ENCODE measurements at places on chromosomes 12 and 14.

DNA sequence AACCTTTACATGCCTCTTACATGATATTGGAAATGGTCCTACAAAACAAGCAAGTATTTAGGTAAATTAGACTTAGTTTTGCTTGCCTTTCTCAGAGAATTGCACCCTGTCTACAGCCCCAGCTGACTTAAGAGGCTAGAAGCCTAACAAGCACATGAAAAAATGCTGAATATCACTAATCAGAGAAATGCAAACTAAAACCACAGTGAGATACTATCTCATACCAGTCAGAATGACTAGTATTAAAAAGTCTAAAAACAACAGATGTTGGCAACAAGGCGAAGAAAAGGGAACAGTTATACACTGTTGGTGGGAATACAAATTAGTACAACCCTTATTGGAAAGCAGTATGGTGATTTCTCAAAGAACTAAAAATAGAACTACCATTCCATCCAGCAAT lies 103.8 kb downstream of the EGLN3 start:
- no peak for DNase-seq

GRCh38 chr12:123160801-123161487 lies 10.1 kb upstream of the PITPNM2 start:
- DNase-seq, result no peak

DNA sequence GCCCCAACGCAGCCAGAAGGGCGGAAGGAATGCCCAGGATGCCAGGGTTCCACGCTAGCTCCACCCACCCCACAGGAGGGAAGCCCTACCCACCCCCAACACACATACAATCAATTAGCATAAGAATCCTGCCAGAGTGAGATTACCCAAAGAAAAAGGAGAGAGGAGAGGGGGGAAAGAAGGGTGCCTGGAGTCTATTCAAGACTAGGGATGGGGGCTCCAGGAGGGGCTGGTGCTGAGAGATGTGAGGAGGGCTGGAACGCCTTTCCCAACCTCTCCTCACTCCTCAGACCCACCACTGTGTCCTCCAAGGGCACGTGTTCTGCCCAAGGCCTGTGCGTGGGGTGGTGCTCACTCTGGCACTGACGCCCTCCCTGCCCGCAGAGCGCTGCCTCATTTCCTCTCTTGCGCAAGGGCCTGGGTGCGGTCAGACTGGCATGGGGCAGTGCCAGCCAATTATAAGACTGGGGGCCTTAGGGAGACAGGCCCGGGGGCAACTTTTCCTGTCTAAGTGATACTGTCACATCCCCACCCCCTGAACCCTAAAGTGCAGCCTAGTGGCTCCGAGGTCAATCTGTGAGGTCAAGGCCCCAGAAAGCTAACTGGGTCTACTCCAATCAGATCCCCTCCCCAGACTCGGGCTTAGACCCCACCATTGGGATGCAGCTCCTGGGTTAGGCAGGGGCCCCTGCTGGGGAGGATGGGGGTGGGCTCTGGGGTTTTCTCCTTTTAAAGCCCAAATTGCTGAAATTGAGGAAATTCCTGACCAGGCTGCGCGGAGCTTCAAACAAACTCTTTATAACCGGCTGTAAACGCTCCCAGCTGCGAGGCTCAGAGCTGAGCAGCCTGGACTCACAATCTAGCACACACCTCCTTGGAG lies 10.2 kb upstream of the ITGB7 start:
- no peak for DNase-seq

- no peak for DNase-seq
These were observed 55.2 kb downstream of the SLC38A4 start for GRCh38 chr12:46770501-46771183.

DNA sequence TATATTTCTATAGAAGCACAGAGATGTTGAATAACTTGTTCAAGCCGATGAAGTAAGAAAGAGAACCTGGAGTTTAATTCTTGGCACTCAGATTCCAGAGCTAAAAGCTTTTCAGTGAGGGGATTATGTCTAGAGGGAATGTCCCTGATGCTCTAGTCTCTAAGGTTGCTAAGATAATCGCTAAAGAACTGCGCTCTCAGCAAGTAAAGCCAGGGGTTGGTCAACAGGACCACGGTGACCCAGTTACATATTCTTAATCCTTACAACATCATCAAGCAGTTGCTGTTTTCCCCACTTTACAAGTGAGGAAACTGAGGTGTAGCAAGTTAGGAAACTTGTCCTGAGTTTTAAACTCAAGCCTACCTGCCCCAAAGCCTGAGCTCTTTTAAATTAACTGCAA lies 110.8 kb downstream of the DAD1 start:
- no peak for DNase-seq

GRCh38 chr12:18476861-18477260 lies 215.5 kb downstream of the PIK3C2G start:
- DNase-seq, result no peak

GRCh38 chr12:124301084-124301654 lies 6.3 kb downstream of the RFLNA start:
- DNase-seq, result no peak

GRCh38 chr12:31751085-31751484 lies 22.3 kb upstream of the AMN1 start:
- no peak for DNase-seq

GRCh38 chr14:78005325-78005724 lies 164.8 kb upstream of the NRXN3 start:
- DNase-seq, result peak; percentile 17

- DNase-seq, result no peak
These were observed 42.3 kb downstream of the FBXO34 start for GRCh38 chr14:55313480-55313879.

- no peak for DNase-seq
These were observed 29.8 kb downstream of the ITPK1 start for GRCh38 chr14:93085911-93086310.

- DNase-seq, result no peak
These were observed 43.1 kb downstream of the ZFP36L1 start for GRCh38 chr14:68749487-68750475.

DNA sequence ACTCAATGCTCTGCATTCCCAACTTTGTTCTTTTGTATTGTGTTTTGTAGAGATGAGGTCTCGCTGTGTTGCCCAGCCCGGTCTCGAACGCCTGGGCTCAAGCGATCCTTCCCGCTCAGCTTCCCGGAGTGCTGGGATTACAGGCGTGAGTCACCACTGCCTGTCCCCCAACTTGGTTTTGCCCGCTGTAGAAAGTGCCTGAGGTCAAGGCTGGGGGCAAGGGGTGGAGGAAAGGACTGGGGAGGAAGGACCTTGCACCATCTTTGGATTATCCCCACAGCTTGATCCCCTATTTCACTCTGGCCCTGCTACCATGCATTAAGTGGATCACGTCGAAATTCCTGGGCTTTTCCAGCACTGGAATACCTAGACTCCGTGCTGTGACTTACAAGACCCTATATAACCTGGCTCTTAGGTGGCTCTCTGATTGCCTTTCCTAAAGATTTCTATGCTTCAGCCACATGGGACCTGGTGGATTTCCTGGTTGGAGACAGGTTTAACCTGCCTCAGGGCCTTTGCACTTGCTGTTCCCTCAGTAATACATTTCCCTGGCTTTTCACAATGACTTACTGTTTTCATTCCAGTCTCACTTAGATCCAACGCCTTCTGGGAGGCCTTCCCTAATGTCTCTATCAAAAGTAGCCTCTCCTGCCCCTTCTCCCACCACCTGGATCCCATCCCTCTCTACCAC lies 608 bp upstream of the PIANP start:
- DNase-seq, result no peak

DNA sequence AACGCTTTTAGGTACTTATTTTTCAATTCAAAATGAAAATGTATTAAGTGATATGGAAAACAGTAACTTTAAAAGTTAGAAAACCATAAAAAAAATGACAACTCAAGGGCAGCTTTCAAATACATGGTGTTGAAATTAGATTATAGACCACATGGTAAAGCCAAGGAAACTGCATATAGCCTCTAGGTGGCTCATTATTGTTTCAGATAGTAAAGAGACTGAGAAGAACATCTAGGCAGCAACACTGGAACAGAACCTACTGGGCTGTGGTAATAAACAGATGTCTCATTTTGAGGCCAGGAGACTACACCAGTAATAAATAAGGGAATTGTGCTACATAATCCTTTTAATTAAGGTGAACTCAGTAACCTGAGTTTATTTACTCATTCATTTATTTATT lies 13.0 kb downstream of the FBXO33 start:
- DNase-seq, result no peak

- DNase-seq, result no peak
These were observed 49.9 kb downstream of the AEBP2 start for GRCh38 chr12:19489168-19489567.

- no peak for DNase-seq
These were observed 5.0 kb upstream of the KLC1 start for GRCh38 chr14:103623883-103624482.

DNA sequence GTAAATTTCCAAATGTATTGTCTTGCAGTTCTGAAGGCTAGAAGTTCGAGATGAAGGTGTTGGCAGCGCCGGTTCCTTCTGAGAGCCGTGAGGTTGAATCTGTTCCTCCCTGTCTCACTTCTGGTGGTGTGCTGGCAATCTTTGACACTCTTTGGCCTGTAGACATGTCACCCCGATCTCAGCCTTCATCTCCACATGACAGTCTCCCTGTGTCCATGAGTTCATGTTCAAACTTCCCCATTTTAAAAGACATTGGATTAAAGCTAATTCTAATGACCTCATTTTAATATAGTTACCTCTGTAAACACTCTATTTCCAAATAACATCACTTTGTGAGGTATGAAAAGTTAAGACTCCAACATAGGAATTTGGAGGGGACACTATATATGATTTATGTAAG lies 4.1 kb upstream of the RBM19 start:
- no peak for DNase-seq

Data from HL-60 (cell line).